SW480 (cell line): ENCODE measurements at places on chromosomes 11 and 22.
A peak's percentile ranks its signal among the peaks of the same experiment; 100 is the strongest.

- peak; percentile 36 for DNase-seq
Measured at GRCh38 chr11:135075740-135076139, 663.7 kb upstream of the B3GAT1 start.

DNA sequence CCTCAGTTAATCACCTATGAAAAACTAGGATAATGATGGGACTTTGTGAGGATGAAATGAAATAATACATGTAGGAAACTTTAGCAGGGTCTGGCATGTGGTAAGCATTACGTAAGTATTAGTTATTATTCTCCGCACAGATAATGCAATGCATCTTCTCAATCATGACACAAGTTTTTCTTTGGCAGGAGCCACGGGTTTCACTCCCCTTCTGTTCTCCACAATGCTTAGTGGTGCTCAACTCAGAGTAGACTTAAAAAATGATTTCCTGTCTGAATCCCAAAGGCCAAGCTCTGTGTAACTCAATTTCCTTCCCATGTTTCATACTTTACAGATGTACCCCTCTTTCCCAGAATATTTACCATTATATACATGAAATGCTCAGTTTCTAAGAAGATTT is 82.9 kb downstream of the CCDC34 start:
- DNase-seq, result no peak

GRCh38 chr11:6646918-6647679 is 8.5 kb downstream of the DCHS1 start:
- DNase-seq, result no peak

- no peak for DNase-seq
Measured at GRCh38 chr22:35195226-35195625, 62.1 kb upstream of the HMGXB4 start.

DNA sequence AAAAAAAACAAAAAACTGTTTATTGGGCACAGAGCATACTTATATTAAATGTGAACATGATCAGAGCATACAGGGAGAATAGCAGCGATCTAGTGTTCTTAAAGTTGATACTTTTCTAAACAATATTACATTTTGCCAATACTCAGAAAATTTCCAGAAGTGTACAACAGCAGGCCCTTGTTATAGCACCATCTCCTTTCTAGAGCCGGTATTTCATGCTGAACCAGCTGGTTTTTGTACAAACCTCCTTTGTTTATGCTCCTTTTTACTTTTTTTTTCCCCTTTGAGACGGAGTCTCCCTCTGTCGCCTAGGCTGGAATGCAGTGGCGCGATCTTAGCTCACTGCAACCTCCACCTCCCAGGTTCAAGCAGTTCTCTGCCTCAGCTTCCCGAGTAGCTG is 90.7 kb downstream of the PPP6R3 start:
- no peak for DNase-seq

GRCh38 chr22:23751441-23751996 is 607 bp upstream of the ZNF70 start:
- DNase-seq, result no peak

- no peak for DNase-seq
Measured at GRCh38 chr11:46987183-46987582, 50.6 kb downstream of the CSTPP1 start.

DNA sequence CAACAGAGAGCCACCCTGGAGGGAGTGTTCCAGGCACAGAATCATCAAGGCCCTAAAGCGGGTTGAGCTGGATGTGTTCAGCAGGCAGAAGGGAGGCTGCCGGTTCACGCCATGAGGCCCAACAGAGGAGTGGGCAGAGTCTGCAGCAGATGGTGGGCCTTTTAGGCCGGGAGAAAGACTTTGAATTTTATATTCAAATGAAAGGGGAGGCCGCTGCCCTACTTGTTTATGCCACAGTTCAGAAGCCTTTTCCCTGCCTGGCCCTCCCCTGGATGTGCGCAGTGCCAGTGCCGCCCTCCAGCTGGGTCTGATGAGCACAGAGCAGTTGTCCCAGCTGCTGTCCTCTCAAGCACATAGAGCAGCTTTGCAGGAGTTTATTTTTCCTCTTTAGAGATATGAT is 46.9 kb upstream of the TTC12 start:
- DNase-seq, result no peak

GRCh38 chr11:102664001-102664752 is 39.0 kb upstream of the MMP20 start:
- no peak for DNase-seq

DNA sequence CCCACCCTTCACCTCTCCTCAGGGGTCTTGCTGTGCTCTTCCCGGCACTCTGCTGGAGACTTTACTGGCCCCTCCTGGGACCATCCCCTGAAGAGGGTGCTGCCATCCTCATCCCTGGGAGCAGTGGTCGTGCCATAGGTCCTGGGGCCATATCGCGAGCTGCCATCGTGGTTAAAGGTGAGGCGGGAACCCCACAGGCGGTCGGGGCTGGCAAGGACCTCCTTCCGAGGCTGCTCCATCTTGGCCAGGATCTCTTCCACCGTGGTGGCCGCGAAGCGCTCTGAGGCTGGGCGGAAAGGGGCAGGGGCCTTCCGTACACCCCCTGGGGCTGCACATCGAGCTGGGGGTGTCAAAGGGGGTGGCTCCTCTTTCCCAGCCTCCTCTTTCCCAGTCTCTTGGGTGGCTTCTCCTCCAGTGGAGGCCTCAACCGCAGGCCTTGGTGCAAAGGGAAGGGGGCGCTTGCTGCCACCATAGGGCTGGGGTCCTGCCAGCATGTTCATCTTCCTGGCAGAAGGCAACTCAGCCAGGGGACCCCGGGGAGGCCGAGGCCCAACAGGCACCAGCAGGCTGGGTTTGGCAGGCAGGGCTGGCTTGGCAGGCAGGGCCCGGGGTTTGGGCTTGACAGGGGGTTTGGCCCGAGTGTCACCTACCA is 4.6 kb downstream of the TNKS1BP1 start:
- DNase-seq, result no peak

GRCh38 chr11:134999590-134999989 is 587.5 kb upstream of the B3GAT1 start:
- no peak for DNase-seq

- DNase-seq, result peak; percentile 13
Measured at GRCh38 chr11:3984896-3985295, 109.7 kb upstream of the RRM1 start.

DNA sequence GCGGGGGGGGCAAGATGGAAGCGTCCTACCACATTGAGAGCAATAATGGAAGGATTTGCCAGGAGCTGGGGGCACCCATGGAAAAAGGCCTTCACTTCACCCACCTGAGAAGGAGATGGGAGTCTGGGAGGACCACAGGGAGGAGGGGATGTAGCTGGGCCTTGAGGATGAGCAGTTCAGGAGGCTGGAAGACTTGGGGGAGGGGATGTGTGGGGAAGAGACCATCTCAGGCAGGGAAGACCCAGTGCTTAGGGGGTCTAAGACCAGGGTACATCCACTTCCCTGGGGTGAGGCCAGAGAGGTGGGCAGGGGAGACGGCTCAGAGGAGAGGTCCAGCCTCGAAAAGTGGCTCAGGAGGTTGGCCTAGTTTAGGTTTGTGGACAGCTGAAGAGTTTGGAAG is 71.3 kb upstream of the TCF20 start:
- no peak for DNase-seq

DNA sequence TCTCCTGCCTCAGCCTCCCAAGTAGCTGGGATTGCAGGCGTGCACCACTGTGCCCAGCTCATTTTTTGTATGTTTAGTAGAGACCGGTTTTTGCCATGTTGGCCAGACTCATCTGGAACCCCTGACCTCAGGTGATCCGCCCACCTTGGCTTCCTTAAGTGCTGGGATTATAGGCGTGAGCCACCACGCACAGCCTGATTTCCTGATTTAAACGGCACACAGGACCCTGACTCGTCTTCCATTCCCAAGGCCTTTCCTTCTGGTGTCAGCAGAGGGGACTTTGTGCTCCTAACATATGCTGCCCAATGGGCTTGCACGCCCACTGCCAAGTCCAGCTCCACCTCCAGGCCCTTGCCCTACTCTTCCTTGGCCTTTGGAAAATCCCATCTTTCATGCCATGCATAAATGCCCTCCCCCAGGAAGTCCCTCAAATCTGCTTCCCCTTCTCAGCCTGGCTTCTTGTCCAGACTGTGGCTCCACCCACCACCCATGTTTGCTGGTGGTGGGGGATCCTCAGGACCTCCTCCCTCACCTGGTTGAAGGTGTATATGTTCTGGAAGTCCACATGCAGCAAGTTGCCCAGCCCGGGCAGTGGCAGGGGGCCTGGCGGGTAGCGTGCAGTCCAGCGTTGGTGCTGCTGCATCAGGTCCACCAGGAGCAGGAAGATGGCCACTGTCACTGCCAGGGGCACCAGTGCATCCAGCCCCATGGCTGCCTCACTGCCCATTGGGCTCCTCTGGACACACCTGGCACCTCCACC is 23.9 kb upstream of the CYP2D6 start:
- DNase-seq, result no peak

DNA sequence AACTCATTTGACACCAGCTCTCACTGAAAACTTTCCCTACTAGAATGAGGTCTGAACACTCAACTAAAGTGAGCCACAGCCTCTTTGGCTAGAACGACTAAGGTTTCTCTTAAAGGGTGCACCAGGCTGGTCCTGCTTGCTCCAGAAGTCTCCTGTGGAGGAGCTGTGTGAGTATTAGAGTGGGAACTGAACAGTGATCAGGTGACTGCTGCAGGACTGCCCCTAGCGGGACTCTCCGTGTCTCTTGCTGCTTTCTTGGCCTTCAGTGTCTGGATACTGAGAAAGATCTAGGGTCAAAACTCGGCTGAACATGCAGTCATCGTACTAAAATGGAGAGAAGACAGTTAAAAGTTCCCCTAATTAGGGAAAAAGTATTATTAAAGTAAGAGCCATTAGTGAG is 34.6 kb downstream of the FAM118A start:
- DNase-seq, result no peak

DNA sequence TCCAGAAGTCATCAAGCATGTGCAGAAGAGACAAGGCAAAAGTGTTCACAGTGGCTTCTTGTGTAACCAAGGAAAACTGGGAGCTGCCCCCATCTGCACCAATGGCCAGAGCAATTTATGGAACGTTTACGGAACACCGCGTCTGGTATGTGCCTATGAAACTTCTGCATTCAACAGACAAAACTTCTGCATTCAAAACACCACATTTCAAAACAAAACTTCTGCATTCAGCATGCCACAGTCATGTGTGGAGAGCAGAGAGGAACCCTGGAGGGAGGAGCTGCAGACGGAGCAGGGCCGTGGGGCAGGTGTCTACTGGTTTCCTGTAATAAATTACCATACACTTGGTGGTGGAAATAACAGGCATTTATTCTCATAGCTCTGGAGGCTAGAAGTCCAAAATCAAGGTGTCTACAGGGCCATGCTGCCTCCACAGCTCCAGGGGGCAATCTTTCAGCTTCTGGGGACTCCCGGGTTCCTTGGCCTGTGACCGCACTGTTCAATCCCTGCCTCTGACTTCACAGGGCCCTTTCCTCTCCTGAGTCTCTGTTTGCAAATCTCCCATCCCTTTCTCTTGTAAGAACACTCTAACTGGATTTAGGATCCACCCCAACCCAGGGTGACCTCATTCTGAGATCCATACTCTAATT is 32.2 kb downstream of the RPL3 start:
- DNase-seq, result peak; percentile 18

- DNase-seq, result peak; percentile 18
Measured at GRCh38 chr11:88555018-88555828, 217.7 kb upstream of the CTSC start.

GRCh38 chr11:26753723-26754504 is 32.1 kb upstream of the SLC5A12 start:
- DNase-seq, result peak; percentile 60

- no peak for DNase-seq
Measured at GRCh38 chr22:37146051-37146385, 3.7 kb downstream of the IL2RB start.
